ENCODE measurements at places on chromosomes 12 and 14.

GRCh38 chr12:119770146-119770545 is 102.2 kb downstream of the PRKAB1 start:
- ATAC-seq, result no peak

DNA sequence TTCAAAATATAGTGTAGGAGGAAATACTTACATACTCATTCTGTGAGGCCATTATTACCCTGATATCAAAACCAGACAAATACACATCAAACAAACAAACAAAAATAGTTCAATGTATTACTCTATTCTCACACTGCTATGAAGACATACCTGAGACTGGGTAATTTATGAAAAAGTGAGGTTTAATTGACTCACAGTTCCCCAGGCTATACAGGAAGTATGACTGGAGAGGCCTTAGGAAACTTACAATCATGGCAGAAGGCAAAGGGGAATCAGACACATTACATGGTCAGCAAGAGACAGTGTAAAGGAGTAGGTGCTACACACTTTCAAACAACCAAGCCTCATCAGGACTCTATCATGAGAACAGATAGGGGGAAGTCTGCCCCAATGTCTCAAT is 1023.2 kb downstream of the TMTC2 start:
- no peak for ATAC-seq

DNA sequence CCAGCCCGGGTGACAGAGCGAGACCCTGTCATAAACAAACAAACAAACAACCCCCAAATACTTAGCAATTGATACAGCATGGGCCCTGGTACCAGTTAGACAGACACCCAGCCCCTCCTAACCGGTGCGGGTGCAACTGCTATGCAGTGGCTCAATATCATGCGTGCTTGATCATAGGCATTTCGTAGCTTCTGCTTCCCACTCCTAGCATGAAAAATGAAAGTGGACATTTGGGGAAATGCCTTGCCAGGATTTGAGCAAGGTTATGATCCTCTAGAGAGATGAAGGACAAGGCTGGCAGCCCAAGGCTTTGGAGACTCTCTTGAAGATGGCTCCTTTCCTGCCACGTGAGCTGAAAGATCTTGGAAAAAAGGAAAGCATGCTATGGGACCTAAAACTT is 13.7 kb downstream of the FGF6 start:
- no peak for ATAC-seq

- no peak for ATAC-seq
Observed at GRCh38 chr12:45292486-45293195, 76.7 kb downstream of the ANO6 start.

DNA sequence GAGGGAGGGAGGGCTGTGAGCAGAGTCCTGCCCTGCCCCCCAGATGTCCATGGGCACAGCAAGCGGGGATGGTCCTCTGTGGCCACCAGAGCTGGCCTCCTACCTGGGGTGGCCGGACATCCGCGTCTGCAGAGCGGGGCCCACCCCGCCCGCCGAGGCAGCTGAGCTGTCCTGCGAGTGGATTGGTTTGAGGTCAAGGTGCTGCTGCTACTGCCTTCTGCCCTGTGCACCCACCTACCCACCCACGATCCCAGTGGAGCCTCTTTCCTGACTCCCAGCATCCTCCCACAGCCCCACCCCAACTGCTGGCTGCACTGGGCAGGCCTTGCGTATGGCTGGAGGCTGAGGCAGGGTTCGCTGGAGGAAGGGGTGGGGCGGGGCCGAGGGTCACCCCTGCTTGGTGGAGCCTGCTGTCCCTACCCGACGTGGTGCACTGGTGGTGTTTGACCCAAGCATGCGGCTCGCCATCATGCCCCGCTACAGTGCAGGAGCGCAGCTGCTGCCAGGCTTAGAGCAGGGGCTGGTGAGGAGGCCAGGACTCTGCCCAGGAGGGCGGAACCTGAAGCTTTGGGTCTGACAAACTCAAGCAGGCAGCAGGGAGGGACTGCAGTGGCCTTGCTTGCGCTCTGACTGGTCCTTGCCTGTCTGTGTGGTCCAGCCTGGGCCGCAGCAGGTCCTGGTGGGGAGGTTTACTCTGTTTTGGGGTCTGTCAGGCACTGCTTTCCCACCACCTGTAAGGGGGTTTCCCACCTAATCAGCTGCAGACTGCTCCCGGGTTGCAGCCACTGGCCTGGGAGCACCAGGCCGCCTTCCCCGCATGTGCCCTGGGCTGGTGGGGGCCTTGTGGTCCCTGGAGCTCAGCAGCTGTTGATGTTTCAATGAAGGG is 23.7 kb downstream of the CEP170B start:
- no peak for ATAC-seq

GRCh38 chr14:69797573-69798338 is 715 bp upstream of the SLC10A1 start:
- no peak for ATAC-seq

DNA sequence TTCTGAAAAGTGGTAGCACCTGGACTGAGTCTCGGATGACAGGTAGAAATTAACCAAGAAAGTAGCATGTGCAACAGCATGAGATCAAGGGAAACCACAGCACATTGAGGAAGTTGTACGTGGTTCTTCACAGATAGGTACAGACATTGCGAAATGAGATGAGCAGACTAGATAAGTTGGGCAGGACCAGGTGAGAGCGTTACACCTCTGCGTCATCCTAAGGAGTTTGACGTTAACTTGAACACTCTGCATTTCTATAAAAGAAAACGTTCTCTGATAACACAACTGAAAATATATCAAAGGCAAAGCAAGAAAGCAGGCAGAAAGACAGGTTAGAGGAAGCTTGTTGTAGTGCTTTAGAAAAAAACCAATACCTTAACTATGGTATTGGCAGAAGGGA is 98.5 kb upstream of the RASSF8 start:
- no peak for ATAC-seq

DNA sequence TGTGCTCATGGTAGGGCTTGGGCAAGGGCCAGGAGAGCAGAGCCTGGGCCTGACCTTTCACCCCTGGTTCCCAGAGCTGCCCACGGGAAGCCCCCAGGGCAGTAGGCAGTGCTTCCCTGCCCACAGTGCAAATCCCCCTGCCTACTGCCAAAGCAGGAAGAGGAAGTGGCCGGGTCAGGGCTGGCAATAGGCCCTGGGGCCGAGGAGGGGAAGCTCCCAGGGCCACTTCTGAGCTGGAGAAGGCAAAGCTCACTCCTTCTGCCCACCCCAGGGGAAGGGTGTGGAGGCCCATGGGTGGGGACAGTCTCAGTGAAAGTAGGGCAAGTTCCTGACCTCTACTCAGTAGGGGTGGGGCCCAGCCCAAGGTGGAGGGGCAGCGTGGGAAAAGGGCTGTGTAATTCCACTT is 5.4 kb upstream of the NR4A1 start:
- no peak for ATAC-seq

DNA sequence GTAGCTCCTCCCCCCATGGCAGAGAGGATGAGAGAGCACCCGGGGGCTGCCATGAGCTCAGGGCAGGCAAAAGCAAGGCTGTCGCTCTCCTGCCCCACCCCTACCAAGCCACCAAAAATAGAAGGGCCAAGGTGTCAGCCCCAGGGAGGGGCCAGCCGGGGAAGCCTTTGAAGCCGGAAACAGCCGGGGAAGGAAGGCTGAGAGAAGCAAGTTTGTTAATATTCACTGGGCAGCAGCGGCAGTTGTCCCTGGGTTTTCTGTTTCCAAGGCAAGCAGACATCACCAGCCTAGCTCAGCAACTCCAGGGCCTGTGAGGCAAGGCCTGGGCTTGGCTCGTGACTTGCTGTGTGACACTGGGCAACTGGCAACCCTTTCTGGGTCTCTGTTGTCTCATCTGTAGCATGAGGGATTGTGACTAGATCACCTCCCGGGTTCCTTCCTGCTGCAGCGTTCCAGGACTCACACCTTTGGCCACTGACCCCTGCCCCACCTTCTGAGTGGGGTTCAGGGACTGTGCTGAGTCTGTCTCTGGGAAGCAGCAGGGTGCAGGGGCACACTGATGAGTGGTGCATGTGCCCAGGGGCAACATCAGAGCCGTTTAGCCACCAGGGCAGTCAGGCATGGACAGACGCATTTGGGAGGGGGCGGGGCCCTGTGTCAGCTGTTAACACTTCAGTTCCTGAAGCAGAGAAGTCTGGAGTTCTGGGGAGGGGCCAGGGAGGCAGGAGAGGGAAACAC is 24.3 kb downstream of the SYNDIG1L start:
- ATAC-seq, result peak; percentile 88

- ATAC-seq, result no peak
Observed at GRCh38 chr14:73800970-73801515, 50.6 kb upstream of the PTGR2 start.

GRCh38 chr12:127716166-127716565 is 550.8 kb upstream of the TMEM132C start:
- no peak for ATAC-seq

DNA sequence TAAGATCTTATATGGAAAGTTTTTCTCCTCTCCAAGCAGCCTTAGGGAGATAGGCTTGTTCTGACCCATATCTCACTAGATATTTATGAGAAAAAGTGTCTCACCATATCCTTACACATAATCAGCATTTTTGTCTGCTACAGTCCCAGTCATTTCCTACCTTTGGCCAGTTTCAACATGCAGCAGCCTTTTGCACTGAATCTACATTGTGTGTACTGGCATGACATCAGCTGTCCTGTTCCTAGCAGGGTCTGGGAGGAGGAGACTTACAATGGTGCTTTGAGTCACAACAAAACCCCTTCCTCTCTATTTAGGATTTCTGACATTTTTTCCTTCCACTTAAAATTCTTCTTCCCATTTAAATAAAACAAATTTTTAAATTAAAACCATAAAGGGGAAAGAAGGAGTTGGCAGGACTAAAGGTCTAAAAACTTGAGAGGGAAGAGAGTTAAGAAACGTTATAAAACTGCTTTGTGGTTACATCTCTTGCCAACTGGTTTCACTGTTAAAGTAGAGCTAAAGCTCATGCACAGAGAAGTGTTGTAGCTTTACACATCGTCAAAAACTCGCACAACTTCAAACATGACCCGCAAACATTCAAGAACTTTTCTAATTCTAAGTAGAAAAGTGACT is 53.3 kb upstream of the CERS5 start:
- ATAC-seq, result peak; percentile 75

GRCh38 chr12:91432089-91432488 is 249.5 kb upstream of the DCN start:
- ATAC-seq, result no peak

- ATAC-seq, result no peak
Observed at GRCh38 chr14:58027904-58028303, 124.1 kb downstream of the ARMH4 start.

DNA sequence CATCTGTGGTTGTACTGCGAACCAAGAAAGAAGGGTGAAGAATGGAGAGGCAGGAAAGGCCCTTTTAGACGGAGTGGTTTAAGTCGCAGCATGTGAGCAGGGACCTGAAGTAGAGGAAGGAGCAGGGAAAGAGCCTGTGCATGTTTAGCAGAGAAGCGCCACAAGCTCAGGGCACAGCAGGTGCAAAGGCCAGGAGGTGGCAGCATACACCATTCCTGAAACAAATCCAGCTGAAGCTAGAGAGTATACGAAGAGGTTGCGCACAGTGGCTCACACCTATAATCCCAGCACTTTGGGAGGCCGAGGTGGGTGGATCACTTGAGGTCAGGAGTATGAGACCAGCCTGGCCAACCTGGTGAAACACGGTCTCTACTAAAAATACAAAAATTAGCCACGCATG is 49.9 kb downstream of the HELB start:
- no peak for ATAC-seq

DNA sequence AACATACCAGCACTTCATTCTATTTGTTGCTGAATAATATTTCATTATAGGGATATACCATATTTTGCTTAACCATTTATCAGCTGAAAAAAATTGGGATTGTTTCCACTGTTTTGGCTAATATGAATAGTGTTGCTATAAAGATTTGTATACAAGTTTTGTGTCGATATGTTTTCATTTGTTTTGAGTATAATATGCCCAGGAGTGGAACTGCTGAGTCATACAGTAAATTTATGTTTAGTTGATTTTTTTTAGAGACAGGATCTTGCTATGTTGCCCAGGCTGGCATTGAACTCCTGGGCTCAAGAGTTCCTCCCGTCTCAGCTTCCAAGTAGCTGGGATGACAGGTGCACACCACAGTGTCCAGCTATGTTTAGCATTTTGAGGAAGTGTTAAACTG is 131.5 kb upstream of the TMCC3 start:
- ATAC-seq, result no peak
